T-helper 1 cell (primary cell): ENCODE measurements at places on chromosomes 6 and 20.

DNA sequence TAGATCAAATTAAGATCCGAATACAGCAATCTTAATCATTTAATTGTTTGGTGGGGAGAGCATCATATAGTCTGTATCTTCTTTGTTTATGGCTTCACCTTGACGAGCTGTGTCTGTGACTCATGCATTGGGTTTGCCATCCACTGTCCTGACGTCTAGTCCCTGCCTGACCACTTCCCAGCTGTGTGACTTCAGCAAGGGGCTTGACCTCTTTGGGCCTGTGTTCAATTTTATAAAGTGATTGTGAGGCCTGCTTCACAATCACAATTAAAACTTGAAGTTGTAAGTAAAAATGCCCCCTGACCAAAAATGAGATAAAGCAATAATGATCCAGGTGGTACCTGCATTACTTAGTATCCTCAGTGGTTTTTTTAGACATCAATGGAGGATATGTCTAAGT is 209.2 kb downstream of the ZNF217 start:
- DNase-seq: no peak

GRCh38 chr20:63082308-63082938 is 75.7 kb upstream of the BHLHE23 start:
- no peak for DNase-seq

DNA sequence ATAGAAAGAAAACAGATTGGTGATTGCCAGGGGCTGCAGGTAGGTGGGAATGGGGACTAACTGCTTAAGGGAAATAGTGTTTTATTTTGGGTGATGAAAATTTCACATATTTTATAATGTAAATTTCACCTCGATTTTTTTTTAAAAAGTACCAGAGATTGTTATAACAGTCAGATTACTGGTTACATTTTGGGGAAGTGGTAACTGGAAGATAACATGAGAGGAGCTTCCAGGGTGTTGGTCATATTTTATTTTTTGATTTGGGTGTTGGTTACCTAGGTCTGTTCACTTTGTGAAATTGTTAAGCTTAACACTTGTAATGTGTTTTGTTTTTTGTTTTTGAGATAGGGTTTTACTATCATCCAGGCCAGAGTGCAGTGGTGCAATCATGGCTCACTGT is 17.2 kb upstream of the CRIP3 start:
- no peak for DNase-seq

DNA sequence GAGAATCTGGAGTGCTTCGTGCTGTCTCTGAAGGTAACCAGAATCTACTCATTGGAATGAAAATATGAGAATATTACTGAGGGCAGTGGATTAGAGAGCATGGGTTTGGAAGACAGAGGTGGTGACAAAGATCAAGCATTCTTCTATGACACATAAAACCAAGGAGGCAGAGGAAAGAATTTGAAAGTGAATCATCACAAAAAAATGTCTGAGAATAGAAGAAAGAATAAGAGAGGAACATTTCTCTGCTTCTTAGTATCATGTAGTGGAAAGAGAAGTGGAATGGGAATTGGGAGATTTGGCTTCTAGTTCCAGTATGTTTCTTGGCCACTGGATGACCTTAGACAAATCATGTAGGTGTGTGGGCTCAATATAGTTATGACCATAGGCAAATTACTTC is 474.0 kb downstream of the TFAP2B start:
- DNase-seq: no peak

DNA sequence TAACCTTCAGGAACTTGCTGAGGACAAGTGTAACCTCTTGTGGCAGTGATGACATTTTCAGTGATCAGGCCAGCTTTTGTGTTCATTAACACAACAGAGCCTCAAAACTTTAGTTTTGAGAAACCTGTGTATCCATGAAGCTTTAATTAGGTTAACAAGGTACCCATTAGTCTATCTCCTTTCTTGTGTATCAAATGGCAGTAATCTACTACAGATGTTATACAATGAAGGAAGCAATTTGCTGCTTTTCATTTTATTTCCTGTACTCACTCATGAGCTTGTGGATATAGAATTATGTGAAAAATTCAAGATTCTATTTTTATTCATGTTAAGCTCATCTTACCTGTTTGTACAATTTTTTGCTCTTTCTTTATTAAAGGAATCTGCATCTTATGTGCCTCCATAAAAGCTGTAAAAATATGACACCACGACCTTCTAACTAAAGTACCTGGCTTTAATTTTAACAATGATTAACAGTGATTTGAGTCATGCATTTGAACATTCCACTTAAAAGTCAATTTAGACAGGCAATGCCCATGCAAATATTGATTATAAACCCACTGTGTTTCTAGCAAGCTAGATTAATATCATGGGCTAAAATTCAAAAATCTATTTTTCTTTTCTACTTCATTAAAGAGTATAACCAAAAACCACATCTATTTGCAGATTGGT is 897.3 kb downstream of the KIF16B start:
- DNase-seq: no peak

DNA sequence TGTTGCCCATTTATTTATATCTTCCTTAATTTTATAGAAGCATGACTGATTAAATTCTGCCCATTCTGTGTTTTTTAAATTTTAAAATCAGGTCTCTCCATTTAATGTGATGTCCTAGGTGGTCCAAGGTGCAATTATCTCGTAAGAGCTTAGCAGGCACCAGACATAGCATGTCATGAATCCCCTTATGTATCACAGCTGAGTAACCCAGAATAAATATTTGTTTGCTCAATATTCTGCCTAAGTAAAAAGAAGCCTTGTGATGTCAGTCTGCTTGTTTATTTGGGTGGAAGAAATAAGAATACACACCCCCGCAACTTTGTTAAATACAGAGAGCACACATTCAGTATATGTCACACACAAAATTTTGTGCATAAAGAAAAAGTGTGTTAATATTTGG is 211.3 kb downstream of the FARS2 start:
- DNase-seq: no peak

DNA sequence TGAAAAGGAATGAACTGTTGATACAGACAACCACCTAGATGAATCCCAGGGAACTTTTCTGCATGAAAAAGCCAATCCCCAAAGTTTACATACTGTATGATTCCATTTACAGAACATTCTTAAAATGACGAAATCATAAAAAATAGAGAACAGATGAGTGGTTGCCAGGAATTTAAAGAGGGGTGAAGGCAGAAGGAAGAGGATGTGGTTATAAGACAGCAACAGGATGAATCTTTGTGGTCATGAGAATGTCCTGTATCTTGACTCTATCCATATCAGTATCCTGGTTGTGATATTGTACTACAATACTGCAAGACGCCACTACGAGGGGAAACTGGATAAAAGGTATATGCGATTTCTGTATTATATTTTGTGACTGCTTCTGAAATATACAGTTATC is 70.1 kb upstream of the EMILIN3 start:
- DNase-seq: no peak

DNA sequence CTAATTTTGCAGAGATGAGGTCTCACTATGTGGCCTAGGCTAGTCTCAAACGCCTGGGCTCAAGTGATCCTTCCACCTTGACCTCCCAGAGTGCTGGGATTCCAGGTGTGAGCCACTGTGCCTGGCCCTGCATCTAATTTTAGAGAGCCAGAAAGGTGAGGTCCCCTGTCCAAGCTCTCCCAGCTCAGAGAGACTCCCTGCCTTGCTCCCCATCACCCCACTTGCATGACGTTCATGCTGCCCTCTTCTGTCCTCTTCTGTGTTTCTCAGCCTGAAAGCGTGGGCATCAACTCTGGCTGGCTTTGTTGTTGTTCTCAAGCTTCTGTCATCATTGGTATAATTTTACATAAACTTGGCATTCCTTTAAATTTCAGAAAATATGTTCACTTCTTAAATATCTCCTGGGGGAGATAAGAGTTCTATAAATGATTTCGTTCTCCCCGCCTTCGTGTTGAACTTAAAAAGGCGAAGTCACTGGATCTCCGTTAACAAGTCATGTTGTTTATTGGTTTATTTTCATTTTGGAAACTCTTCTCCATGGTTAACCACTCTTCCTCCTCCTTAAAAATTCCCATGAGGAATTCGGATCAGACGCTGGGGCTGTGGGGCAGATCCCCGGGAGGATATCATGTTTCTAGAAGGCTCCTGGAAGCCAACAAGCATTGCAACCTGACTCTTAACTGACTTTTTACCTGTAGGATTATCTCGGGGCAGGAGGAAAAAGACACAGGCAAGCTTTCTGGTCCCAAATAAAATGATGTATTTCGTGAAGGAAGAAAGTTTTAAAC is 13.2 kb upstream of the PARD6B start:
- DNase-seq: no peak

DNA sequence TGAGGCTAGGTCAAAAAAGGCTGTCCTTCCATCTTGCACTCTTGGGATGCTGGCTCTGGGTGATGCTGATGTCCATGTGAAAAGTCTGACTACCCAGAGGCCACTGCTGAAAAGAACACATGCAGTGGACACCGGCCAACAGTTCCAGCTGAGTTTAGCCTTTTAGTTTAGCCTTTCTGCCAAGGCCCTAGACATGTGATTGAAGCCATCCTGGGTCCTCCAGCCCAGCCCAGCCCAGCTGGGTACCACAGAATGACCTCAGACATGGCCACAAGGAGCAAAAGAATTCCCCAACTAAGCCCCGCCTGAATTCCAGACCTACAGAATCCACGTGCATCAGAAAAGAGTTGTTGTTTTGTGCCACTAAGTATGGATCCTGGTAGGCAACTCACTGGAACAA is 17.4 kb downstream of the PIGT start:
- DNase-seq: no peak
